Activated T-helper 1 cell treated with anti-CD3 and anti-CD28 coated beads, Interleukin-12 subunit alpha, Interleukin-12 subunit beta, Interleukin-2, Interleukin-4 antibody, amounts not matched to agents 30 ng/mL and 10 ng/mL and 1 ng/mL, durations not matched to agents 14 hours and 24 hours and 36 hours (primary cell): ENCODE measurements at places on chromosomes 5 and 9. TPM values are rescaled to one million over a fixed set of nuclear protein-coding genes. Genes with fewer than 3 reads are reported as not detected.
A peak's percentile ranks its signal among the peaks of the same experiment; 100 is the strongest.

GRCh38 chr5:131528682-131529081 is 106.3 kb downstream of the RAPGEF6 start:
- peak overlapping the region; percentile 56 for H3K27ac ChIP-seq
- peak overlapping the region; percentile 12 for H3K4me3 ChIP-seq
- DNase-seq: no peak
- peaks cover 21% of the 10 kb centered on the region for H3K36me3 ChIP-seq

DNA sequence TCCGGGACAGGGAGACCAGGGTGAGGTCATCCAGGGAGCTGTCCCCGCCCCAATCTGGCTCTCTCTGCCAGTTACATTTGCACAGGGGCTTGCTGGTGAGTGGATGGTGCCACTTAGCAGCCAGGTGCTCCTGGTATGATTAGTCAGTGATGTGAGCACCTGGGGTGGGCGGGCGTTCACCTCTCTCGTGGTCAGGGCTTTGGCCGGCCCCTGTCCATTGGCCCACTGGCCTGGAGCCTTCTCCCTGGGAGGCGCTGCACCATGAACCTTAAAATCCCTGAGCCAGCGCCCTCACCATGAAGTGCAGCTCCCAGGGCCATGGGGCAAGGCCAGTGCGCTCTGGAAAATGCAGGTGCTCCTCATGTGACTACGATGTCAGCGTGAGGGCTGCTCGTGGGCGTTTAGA is 2.0 kb downstream of the NKD2 start:
- peaks cover 17% of the 10 kb centered on the region for H3K4me1 ChIP-seq
- H3K36me3 ChIP-seq: no peaks in the 10 kb centered on the region
- H3K27ac ChIP-seq: no peak overlapping the region
- peak overlapping the region; percentile 40 for H3K4me3 ChIP-seq
- DNase-seq: no peak

GRCh38 chr5:91024727-91025126 is 358.4 kb downstream of the ARRDC3 start:
- H3K36me3 ChIP-seq: peaks cover 1% of the 10 kb centered on the region
- no peak overlapping the region for H3K27ac ChIP-seq
- H3K27me3 ChIP-seq: peaks cover 7% of the 10 kb centered on the region
- no peaks in the 10 kb centered on the region for H3K4me1 ChIP-seq

- DNase-seq: no peak
- H3K27me3 ChIP-seq: no peaks in the 10 kb centered on the region
- peaks cover 79% of the 10 kb centered on the region for H3K4me1 ChIP-seq
- peaks cover 84% of the 10 kb centered on the region for H3K36me3 ChIP-seq
- peak overlapping the region; percentile 99 for H3K4me3 ChIP-seq
Measured at GRCh38 chr5:170293273-170293672, 4.3 kb downstream of the LCP2 start.

GRCh38 chr5:135426102-135427082 is 20.8 kb downstream of the DCANP1 start:
- H3K36me3 ChIP-seq: no peaks in the 10 kb centered on the region
- DNase-seq: peak; percentile 14

DNA sequence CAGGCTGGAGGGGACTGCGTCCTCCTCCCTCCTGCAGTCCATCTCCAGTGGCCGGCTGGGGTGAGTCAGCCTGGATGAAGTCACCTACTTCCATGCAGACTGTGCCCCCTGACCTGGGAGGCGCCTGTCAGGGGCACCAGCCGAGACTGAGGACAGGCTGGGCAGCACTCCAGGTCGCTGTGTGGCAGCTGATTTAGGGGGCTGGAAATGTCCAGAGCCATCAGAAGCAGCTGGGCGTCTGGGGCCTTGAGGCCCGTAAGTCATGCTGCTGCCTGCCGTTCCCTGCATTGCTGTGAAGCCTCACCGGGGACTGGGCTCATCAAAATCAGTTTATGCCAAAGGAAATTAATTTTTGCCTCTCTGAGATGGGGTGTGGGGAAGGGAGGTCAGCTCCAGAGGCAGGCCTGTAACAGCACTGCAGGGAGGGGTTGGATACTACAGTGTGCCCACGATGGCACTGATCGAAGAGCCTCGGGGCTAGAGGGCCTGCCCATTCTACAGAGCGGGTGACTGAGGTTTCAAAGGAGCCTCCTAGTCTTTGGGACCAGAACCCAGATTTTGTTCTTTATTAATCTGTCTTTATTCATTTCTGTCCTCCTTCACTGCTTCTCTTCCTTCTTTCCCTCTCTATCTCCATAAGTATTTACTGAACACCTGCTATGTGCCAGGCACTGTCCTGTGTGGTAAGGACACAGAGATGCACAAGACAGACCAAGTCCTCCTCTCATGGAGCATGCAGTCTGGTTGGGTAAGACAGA is 70.4 kb upstream of the PSD2 start:
- DNase-seq: no peak
- H3K27ac ChIP-seq: no peak overlapping the region
- H3K27me3 ChIP-seq: peaks cover 3% of the 10 kb centered on the region
- H3K36me3 ChIP-seq: no peaks in the 10 kb centered on the region
- H3K4me1 ChIP-seq: no peaks in the 10 kb centered on the region
- no peak overlapping the region for H3K4me3 ChIP-seq

- H3K27me3 ChIP-seq: no peaks in the 10 kb centered on the region
- H3K27ac ChIP-seq: no peak overlapping the region
- no peaks in the 10 kb centered on the region for H3K36me3 ChIP-seq
- H3K4me3 ChIP-seq: no peak overlapping the region
- DNase-seq: no peak
- no peaks in the 10 kb centered on the region for H3K4me1 ChIP-seq
Measured at GRCh38 chr5:22621084-22621483, 232.1 kb downstream of the CDH12 start.

DNA sequence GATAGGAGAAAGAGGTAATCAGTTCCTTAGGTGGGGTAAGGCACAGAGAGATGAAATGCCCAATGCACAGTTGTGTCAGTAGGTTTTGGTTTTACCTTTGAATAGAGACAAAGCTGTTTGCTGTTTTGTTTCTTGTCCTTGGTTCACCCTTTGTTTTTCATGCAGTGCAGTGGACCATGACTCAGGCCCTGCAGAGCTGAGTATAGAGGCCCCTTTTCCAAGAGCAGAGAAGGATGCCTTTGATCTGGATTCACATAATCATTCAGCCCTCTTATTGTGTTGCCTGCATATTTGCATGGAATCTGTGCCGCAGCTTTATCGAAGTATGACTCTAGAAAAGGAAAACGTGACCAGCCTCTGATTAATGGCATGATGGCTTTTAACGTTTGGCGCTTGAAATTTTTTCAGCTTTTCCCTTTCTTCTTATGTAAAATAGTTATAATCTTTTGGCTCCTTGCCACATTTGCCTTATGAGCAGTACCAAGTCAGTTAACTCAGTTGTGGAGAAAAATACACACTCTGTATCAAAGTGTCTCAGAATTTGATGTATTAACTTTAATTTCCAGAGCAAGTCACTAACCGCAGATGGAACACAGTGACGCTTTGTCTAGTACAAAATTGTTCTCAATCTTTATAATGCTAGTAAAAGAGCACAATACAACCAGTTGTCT is 197.6 kb downstream of the KDM4C start:
- no peak overlapping the region for H3K4me3 ChIP-seq
- DNase-seq: no peak
- H3K27me3 ChIP-seq: no peaks in the 10 kb centered on the region
- no peaks in the 10 kb centered on the region for H3K4me1 ChIP-seq
- no peak overlapping the region for H3K27ac ChIP-seq

DNA sequence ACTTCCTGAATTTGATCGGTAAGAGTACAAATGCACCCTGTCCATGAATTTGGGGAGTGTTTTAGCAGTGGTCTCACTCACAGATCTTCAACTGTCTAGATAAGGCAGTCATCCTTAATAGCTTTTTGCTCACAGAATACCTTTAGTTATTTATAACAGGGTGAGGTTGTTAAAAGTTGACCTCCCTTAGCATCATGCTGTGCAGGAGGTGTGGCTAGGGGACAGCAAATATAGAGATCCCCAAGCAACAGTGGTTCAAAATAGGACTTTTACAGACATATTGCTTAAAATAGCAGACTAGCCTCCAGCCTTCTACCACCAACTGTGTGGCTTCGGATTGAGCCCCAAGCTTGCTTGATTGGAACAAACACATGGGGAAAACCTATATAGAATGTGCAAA is 724.4 kb downstream of the TLE1 start:
- no peaks in the 10 kb centered on the region for H3K27me3 ChIP-seq
- H3K36me3 ChIP-seq: no peaks in the 10 kb centered on the region
- no peak overlapping the region for H3K4me3 ChIP-seq
- no peak for DNase-seq

GRCh38 chr5:20231040-20231439 is 243.0 kb upstream of the CDH18 start:
- no peaks in the 10 kb centered on the region for H3K27me3 ChIP-seq
- no peaks in the 10 kb centered on the region for H3K36me3 ChIP-seq
- H3K27ac ChIP-seq: no peak overlapping the region
- DNase-seq: no peak

GRCh38 chr5:79932510-79933504 is 58.3 kb downstream of the MTX3 start:
- no peaks in the 10 kb centered on the region for H3K27me3 ChIP-seq
- DNase-seq: no peak
- H3K27ac ChIP-seq: no peak overlapping the region
- no peak overlapping the region for H3K4me3 ChIP-seq

- H3K27ac ChIP-seq: peak overlapping the region; percentile 45
- H3K4me3 ChIP-seq: peak overlapping the region; percentile 93
- H3K4me1 ChIP-seq: peaks cover 37% of the 10 kb centered on the region
Measured at GRCh38 chr5:80654054-80654390, 430 bp upstream of the MSH3 start.

GRCh38 chr5:160458806-160459800 is 37.4 kb downstream of the PTTG1 start:
- H3K4me1 ChIP-seq: peaks cover 51% of the 10 kb centered on the region
- no peaks in the 10 kb centered on the region for H3K27me3 ChIP-seq
- DNase-seq: no peak
- H3K27ac ChIP-seq: peak overlapping the region; percentile 15

- H3K27me3 ChIP-seq: peaks cover 4% of the 10 kb centered on the region
- H3K36me3 ChIP-seq: peaks cover 13% of the 10 kb centered on the region
- H3K4me1 ChIP-seq: peaks cover 17% of the 10 kb centered on the region
- no peak overlapping the region for H3K27ac ChIP-seq
- H3K4me3 ChIP-seq: no peak overlapping the region
Measured at GRCh38 chr9:68964765-68965164, 49.1 kb downstream of the PRKACG start.

- no peak overlapping the region for H3K4me3 ChIP-seq
- no peaks in the 10 kb centered on the region for H3K36me3 ChIP-seq
- H3K4me1 ChIP-seq: peaks cover 11% of the 10 kb centered on the region
- H3K27me3 ChIP-seq: peaks cover 4% of the 10 kb centered on the region
Measured at GRCh38 chr9:129750013-129750638, 2.7 kb downstream of the PTGES start.

DNA sequence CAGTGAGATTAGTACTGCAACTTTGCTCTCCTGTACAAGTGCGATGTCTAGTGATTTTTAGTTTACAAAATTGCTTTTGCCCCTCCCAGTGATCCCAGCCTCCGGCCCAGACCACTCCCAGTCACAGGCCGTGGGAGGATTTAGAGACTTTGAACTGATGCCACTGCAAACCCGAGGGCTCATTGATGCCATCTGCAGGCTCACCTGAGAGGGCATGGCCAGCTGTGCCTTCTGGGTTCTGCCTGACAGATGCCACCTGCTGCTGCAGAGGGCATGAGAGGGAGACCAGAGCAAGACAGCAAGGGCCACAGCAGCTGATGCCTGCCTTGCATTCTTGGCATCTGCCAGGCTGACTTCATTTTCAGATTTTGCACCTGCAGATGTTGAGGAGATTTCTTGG is 593.8 kb downstream of the CDK5RAP2 start:
- DNase-seq: no peak
- H3K27ac ChIP-seq: no peak overlapping the region
- no peaks in the 10 kb centered on the region for H3K36me3 ChIP-seq
- H3K4me3 ChIP-seq: no peak overlapping the region
- peaks cover 2% of the 10 kb centered on the region for H3K27me3 ChIP-seq

- H3K36me3 ChIP-seq: no peaks in the 10 kb centered on the region
- no peak overlapping the region for H3K27ac ChIP-seq
- H3K4me3 ChIP-seq: no peak overlapping the region
- no peaks in the 10 kb centered on the region for H3K27me3 ChIP-seq
- DNase-seq: no peak
- H3K4me1 ChIP-seq: no peaks in the 10 kb centered on the region
Measured at GRCh38 chr5:170113522-170113900, 7.8 kb downstream of the FOXI1 start.

DNA sequence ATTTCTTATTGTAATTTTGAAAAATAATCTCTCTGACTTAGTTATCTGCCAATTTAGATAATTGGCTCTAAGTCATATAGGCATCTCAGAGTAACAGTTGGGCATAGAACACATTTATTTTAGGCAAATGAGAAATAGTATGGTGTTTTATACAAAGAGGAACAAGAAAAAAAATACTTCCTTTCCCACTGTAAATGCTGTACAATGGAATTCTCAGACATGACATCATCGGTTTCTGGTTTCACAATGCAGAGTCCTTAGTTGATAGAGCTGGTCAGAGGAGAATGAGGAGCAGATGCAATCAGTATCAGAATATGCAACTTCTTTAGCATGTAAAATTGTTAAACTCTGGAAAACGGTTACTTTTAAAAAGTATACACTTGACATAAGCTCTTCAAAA is 49.4 kb downstream of the PLK2 start:
- H3K27me3 ChIP-seq: peaks cover 4% of the 10 kb centered on the region
- no peak overlapping the region for H3K27ac ChIP-seq
- H3K36me3 ChIP-seq: no peaks in the 10 kb centered on the region
- no peak overlapping the region for H3K4me3 ChIP-seq

GRCh38 chr9:87280421-87280820 is 217.2 kb upstream of the DAPK1 start:
- DNase-seq: no peak
- H3K27ac ChIP-seq: no peak overlapping the region
- no peak overlapping the region for H3K4me3 ChIP-seq
- H3K27me3 ChIP-seq: peaks cover 17% of the 10 kb centered on the region
- H3K36me3 ChIP-seq: peaks cover 2% of the 10 kb centered on the region
- peaks cover 13% of the 10 kb centered on the region for H3K4me1 ChIP-seq

GRCh38 chr5:103327451-103327850 is 68.9 kb downstream of the MACIR start:
- H3K27me3 ChIP-seq: peaks cover 21% of the 10 kb centered on the region
- no peak for DNase-seq
- no peak overlapping the region for H3K4me3 ChIP-seq
- no peaks in the 10 kb centered on the region for H3K36me3 ChIP-seq
- no peaks in the 10 kb centered on the region for H3K4me1 ChIP-seq

GRCh38 chr5:144374637-144375036 is 204.0 kb downstream of the KCTD16 start:
- DNase-seq: no peak
- H3K4me3 ChIP-seq: no peak overlapping the region
- H3K27me3 ChIP-seq: no peaks in the 10 kb centered on the region

Gene PCDHGA9
- total RNA-seq: 0.21 and 0.39 TPM in 2 replicates

Gene ANKRD20A1
- 0.59 and 1.9 TPM in 2 replicates for total RNA-seq

Gene NAA35
- 28.6 and 32.9 TPM in 2 replicates for total RNA-seq

Gene INSL6
- total RNA-seq: not detected in 2 replicates
